Fibroblast of skin of scalp (primary cell): ENCODE measurements at places on chromosomes 13 and 19.
A peak's percentile ranks its signal among the peaks of the same experiment; 100 is the strongest.

GRCh38 chr19:37991176-37991835 lies 84.3 kb downstream of the SIPA1L3 start:
- DNase-seq = no peak

GRCh38 chr13:40492511-40492910 lies 173.9 kb downstream of the FOXO1 start:
- DNase-seq = no peak

- DNase-seq = peak; percentile 79
Observed at GRCh38 chr19:19514215-19514657, 1.1 kb downstream of the TSSK6 start.

- peak; percentile 55 for DNase-seq
Observed at GRCh38 chr13:46297361-46297811, 85.7 kb downstream of the LRRC63 start.

DNA sequence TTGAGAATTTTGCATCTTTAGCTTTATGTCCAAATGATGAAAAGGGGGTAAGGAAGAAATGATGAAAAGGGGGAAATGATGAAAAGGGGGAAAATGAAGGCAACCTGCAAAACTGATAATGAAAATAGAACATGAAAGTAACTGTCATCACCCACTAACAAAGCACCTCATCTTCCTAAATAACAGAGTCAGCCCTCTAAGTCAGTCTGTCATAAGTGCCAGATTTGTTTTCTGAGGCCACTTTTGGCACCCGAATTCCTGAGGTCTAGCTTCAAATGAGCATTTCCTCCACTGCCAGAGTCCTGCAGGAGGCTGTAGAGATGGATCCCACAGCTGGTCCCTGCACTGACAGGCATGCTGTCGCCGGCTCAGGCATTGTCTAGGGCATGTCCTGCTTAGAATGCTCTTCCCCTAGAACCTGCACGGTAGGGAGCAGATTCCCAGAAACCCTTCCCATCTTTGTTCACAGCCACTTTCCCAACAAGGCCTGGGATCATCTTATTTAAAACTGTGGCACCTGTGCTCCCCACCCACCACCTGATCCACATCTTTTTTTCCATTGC lies 25.3 kb downstream of the RAP2A start:
- no peak for DNase-seq
